Left renal cortex interstitium (tissue), 4 donors: ENCODE measurements at places on chromosomes 16 and 17.

DNA sequence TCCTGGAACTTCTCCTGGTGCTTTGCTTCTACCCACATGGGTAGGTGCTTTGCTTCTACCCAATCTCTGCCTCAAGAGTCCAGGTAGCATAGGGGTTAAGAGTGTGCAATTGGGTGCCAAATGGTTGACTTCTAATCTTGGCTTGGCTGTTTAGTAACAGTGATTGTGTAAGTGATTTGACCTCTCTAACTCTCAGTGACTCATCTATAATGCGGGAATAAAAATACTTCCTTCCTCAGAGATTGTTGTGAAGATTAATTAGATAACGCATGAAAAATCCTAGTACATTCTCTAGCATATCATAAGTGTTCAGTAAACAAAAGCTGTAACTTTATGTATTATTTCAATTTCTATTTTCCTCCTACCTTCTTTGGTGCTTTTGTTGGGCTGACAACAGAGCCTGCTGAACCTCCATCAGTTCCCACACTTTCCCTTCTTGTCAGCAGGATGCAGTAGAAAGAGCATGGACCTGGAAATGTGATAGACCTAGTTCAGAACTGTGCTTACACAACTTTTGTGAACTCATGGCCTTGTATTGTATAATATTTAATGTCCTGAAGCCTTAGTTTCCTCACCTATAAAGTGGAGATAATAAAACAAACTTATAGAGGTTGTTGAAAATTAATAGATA, 72.9 kb upstream of the SMIM36 start:
- DNase-seq: no peak

GRCh38 chr16:11032922-11033291, 88.5 kb downstream of the CLEC16A start:
- DNase-seq: no peak

DNA sequence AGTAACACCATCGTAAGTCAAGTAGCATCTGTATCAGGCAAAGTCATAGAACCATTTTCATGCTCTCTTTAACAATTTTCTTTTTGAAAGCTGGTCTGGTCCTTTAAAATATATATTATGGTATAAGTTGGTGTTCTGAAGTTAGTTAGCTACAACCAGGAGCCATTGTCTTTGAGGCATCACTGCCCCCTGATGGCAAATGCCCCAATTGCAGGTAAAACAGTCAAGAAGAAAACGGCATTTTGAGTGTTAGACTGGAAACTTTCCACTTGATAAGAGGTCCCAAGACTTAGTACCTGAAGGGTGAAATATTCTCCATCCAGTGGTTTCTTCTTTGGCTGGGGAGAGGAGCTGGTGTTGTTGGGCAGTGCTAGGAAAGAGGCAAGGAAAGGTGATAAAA, 14.1 kb downstream of the TP53 start:
- DNase-seq: no peak

DNA sequence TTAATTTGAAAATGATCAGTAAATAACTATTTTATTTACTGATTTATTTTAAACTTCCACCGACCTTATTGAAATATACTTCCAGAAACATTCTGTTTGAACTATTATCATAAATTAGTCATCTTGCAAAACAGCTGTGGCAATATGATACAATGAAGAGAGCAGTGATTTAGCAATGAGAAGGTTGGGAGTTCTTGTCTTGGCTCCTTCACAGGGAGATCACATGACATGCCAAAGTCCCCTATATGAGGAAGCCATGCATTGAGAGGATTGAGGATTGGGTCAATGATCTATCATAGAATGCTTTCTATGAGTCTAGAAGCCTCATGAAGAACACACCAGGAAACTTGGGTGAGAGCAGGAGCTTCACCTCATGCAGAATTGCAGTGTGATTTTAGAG, 222.7 kb downstream of the LGALS9B start:
- no peak for DNase-seq

DNA sequence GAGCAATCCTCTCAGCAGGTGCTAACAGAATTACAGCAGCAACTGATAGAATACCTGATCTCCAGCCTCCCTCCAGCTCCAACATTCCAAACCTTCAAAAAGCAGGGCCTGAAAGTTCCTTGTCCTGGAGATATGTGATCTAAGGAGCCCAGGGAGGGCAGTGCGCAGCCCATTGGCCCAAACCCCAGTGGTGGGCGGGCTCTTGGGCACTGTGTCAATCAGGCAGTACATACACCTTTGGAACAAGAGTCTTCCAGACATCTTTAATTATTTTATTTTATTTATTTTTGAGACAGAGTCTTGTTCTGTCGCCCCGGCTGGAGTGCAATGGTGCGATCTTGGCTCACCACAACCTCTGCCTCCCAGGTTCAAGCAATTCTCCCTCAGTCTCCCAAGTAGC, 24.2 kb downstream of the SLC12A3 start:
- DNase-seq: no peak
